Right lung (tissue), 10 donors: ENCODE measurements at places on chromosomes 3 and 15.

DNA sequence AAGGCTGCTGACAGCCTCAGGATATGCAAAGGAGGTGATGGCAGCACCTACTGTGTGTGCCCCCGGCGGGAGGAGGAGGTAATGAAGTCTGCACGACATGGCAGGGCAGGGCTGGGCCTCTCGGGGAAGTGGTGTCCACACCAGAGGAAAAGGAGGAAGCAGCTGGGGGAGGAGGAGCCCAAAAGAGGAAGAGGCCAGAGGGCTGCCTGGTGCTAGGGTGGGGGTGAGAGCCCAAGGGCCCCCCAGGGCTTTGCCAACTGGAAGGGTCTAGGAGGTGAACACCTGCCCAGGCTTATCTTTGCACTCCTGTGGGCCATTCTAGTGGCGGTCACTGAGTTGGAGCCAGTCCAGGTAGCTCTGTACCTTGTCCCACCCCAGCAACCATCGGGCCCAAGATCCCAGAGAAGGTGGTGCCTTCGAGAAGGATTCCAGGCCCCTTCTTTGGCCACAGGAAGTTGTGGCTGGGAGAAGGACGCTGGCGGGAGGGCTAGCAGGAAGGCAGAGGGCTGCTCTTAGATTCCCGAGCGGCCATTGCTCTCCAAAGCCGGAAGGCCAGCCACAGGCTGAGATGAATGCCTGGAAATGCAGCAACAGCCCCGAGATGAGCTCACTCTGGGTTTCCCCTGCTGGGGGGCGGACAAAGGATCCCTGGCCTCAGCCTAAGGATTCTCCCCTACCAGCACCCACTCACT is 7.0 kb downstream of the GNAI2 start:
- DNase-seq = no peak

DNA sequence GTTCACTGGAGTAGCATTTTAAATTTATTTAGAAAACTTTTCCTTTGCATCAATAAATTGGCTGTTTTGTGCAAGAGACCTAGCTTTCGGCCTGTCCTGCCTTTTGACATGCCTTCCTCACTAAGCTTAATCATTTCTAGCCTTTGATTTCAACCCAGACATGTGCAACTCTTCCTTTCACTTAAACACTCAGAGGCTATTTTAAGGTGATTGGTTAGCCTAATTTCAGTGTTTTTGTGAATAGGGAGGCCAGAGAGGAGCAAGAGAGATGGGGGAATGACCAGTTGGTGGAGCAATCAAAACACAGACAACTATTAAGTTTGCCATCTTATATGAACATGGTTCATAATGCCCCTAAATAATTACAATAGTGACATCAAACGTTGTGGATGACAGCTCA is 333.4 kb downstream of the SLC9A9 start:
- DNase-seq = no peak

GRCh38 chr3:105210141-105210540 is 156.6 kb upstream of the ALCAM start:
- DNase-seq = no peak

DNA sequence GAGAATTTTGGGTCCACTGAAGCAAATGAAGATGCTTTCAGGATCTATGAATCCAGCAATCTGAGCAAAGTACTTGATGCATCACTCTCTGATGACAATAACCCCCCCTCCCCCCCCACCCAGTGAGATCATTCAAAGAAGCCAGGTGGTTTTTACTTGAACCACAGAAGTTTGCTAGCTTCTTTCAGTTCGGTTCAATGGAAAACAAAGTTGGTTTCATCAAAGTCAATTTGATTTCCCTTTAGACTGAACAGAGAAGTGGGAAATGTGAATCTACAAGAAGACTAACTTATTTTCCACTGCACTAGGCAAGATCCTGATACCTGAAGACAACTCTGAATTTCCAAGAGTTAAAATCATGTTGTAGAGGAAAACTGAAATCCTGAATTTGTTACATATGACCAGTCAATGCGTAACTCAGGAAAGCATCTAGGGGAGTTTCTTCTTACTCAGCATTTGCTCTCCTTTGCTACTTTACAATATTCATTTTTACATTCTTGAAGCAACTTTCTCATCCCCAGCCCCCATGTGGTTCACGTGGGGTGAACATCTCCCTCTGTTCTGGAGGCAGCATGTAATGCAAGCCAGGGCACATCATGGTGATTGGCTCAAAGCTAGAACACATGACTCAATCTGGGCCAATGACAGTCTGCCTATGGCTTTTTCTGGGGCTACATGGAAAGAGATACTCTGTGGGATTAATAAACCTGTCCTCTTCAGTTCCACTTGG is 572.6 kb downstream of the FOXP1 start:
- DNase-seq = no peak

DNA sequence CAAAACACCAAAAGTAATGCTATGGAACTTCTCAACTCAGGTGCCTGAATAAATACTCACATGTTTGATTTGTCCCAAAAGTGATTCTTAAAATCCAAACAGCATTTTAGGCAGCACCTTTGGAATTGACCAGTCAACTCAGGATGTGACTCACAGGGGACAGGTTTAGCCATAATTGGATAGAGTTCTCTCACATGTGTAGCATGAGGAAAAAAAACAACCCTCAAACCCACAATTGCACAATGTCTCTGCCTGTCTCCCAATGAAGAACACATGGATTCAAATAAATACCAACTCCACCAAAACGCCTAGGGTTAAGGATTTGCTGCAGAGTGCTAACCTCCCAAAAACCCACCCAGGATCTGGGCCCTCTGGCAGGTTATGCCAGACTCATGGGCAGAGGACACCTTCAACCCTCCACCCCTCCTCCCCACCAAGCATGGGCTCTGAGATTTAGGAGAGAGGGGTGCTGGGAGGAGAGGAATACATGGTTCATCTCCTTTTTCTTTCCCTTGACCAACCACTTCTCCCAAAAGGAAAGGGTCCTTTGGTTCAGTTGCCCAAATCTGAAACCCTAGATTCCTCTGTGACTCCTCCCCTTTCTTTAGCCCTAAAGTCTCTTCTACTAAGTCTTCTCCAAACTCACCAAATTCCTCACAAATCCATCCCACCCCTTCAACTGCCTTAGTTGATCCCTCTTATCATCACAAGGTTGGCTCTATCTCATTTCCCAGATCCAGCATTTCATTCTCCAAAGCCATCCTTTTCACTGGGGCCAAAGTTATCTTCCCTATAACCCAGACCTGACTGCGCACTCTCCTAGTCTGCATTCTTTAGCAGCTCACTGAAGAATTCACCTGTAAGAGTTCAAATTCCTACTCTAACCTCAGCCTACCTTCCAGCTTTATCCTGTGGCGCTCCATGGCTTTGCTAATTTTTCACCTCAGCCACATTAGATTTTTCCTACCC is 7.7 kb downstream of the RYK start:
- DNase-seq = no peak

DNA sequence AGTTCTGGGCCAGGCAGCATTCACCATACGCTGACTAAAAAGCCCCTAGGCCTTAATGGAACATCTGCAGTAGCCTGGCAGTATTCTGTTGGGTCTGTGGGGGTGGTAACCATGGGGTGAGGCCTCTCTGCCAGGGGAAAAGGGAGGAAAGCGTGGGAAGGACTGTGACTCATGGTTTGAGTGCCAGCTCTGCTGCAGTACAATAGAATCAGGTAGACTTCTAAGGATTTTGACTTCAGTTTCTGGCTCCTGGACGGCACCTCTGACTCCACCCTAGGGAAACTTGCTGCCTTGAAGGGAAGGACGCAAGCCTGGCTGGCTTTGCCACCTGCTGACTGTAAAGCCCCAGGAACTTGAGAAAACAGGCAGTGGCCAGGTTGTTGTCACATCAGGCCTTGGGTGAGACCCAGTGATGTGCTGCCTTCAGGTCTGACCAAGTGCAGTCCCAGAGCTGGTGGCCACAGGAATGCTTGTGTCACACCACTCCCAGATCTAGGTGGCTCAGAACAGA is 148.6 kb downstream of the SUCNR1 start:
- no peak for DNase-seq

DNA sequence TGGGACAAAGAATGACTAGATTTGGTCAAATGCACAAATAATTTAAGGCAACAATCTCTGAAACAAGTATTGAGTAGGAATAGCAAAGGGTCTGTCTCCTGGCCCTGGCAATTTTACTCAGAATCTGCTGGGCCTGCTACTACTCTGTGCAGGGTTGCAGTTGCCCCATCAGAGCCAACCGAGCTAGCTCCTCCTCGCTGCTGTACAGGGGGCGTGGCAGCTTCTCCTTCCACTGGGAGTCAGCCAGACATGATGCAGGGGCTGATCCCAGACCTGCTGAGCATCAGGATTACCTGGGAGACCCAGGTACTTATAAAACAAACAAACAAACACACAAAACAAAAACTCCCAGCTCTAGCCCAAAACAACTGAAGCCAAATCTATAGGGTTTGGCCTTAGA is 30.5 kb upstream of the PXYLP1 start:
- DNase-seq = no peak

DNA sequence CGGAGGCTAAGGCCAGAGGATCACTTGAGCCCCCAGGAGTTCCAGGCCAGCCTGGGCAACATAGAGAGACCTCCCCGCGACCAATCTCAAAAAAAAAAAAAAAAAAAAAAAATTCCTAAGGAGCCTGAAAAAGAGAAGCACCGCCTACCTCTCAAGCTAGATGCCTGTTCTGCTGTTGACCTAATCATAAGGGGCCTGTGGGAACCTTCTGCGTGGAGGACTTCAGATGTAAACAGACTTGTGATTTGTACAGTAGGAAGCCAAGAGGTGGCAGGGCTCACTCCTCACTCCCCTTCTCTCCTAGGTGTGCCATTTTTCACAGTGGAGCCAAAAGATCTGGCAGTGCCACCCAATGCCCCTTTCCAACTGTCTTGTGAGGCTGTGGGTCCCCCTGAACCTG is 3.2 kb downstream of the TYRO3 start:
- DNase-seq = no peak

- no peak for DNase-seq
Measured at GRCh38 chr15:89495638-89496145, 691 bp downstream of the RHCG start.

- no peak for DNase-seq
Measured at GRCh38 chr3:143902210-143902609, 53.9 kb upstream of the SLC9A9 start.

- peak; percentile 65 for DNase-seq
Measured at GRCh38 chr15:64046421-64047153, at the start of gene DAPK2. TSS of gene DAPK2 (minus strand) at chr15:64046485. CDS start at chr15:64040261, 6,224 bp downstream.
